Activated CD8-positive, alpha-beta memory T cell treated with anti-CD3 and anti-CD28 coated beads, Interleukin-2, amount 10 ng/mL, durations not matched to agents 7 days and 5 days (primary cell): ENCODE measurements at places on chromosomes 4 and X. TPM values are rescaled to one million over a fixed set of nuclear protein-coding genes. Genes with fewer than 3 reads are reported as not detected.

- no peak for DNase-seq
- H3K36me3 ChIP-seq: no peaks in the 10 kb centered on the region
- H3K4me1 ChIP-seq: peaks cover 6% of the 10 kb centered on the region
These were observed 169.4 kb downstream of the SLIT2 start for GRCh38 chr4:20420916-20421602.

The NPNT gene
- total RNA-seq: not detected

DNA sequence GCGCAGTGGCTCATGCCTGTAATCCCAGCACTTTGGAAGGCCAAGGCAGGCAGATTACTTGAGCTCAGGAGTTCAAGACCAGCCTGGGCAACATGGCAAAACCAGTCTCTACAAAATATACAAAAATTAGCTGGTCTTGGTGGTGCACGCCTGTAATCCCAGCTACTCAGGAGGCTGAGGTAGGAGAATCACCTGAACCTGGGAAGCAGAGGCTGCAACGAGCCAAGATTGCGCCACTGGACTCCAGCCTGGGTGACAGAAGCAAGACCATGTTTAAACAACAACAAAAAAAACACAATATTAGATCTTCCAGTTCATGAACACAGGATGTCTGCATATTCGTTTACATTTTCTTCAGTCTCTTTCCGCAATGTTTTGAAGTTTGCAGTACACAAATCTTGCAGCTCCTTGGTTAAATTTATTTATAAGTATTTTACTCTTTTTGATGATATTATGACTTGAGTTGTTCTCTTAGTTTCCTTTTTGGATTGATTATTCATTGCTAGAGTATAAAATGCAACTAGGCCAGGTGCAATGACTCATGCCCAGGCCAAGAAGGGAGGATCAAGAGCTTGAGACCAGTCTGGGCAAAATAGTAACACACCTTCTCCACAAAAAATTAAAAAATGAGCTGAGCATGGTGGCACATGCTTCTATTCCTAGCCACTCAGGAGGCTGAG, 30.4 kb upstream of the ABCG2 start:
- peaks cover 10% of the 10 kb centered on the region for H3K27me3 ChIP-seq
- H3K27ac ChIP-seq: no peak overlapping the region
- no peak overlapping the region for H3K4me3 ChIP-seq
- H3K36me3 ChIP-seq: no peaks in the 10 kb centered on the region
- no peak for DNase-seq

The HTR2C gene
- not detected for total RNA-seq

- no peak overlapping the region for H3K27ac ChIP-seq
- no peaks in the 10 kb centered on the region for H3K36me3 ChIP-seq
- no peak for DNase-seq
- no peak overlapping the region for H3K4me3 ChIP-seq
These were observed 49.6 kb downstream of the LHFPL1 start for GRCh38 chrX:112630187-112630586.

DNA sequence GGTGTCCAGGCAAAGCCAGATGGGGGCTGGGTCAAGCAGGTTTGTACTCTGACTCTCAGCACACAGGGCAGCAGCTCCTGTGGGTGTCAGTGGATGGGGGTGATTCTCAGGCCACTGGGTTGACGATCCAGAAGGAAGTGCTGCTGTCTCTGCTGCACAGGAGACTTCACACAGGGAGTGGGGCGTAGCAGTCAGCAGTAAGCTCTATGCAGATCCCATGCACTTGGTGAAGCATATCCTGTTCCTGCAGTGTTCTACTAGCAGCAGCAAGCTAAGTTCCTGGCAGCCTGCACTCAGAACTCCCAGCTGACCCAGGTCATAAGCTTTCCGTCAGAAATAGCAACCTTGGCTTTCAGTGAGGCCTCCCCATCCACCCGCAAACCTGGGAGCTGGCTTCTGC, 117.6 kb upstream of the NDST3 start:
- H3K27ac ChIP-seq: no peak overlapping the region
- no peaks in the 10 kb centered on the region for H3K4me1 ChIP-seq
- H3K4me3 ChIP-seq: no peak overlapping the region
- DNase-seq: no peak
- H3K27me3 ChIP-seq: no peaks in the 10 kb centered on the region

The KLB gene
- not detected for total RNA-seq

- peaks cover 11% of the 10 kb centered on the region for H3K27me3 ChIP-seq
- no peak overlapping the region for H3K4me3 ChIP-seq
- H3K4me1 ChIP-seq: no peaks in the 10 kb centered on the region
- no peak for DNase-seq
- no peak overlapping the region for H3K27ac ChIP-seq
These were observed 54.0 kb downstream of the ING2 start for GRCh38 chr4:183558873-183559272.

GRCh38 chrX:109952985-109953905, 49.7 kb upstream of the TMEM164 start:
- H3K36me3 ChIP-seq: no peaks in the 10 kb centered on the region
- no peak overlapping the region for H3K4me3 ChIP-seq
- no peak for DNase-seq
- H3K27ac ChIP-seq: no peak overlapping the region

The CFI gene
- total RNA-seq: not detected

DNA sequence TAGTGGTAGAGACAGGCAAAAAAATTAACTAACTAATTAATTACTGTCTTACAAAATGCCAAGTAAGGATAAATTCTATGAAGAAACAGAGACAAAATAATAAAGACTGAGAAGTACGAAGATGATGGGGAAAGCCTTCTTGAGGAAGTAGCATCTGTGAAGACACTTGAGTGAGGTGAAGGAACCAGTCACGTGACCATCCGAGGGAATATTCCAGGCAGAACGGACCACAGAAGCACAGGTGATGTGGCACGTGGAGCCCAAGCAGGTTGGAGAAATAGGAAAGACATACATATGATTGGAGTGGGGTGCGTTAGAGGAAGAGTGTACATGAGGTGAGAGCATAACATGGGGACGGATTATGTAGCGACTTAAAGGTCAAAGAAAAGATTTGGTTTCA, 30.5 kb upstream of the SPP1 start:
- no peak overlapping the region for H3K27ac ChIP-seq
- DNase-seq: no peak
- H3K36me3 ChIP-seq: no peaks in the 10 kb centered on the region
- H3K4me3 ChIP-seq: no peak overlapping the region
- H3K27me3 ChIP-seq: peaks cover 37% of the 10 kb centered on the region

DNA sequence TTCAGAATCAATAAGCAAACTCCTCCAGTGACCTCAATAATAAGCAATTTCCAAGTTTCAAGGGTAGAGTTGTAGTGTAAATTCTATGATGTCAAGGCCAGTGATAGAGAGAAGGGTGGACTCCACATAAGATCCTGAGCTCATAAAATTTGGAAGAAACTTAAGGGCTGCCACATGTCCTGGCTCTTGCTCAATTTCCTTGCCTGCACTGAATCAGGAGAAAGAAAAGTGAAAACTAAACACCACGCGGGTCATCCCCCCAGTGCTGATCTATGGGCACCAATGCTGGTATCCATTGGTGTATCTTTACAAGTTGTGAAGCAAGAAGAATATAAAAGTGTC, 392.0 kb upstream of the INTU start:
- no peaks in the 10 kb centered on the region for H3K36me3 ChIP-seq
- DNase-seq: no peak
- no peak overlapping the region for H3K27ac ChIP-seq
- H3K4me1 ChIP-seq: no peaks in the 10 kb centered on the region
- no peak overlapping the region for H3K4me3 ChIP-seq
- H3K27me3 ChIP-seq: no peaks in the 10 kb centered on the region

DNA sequence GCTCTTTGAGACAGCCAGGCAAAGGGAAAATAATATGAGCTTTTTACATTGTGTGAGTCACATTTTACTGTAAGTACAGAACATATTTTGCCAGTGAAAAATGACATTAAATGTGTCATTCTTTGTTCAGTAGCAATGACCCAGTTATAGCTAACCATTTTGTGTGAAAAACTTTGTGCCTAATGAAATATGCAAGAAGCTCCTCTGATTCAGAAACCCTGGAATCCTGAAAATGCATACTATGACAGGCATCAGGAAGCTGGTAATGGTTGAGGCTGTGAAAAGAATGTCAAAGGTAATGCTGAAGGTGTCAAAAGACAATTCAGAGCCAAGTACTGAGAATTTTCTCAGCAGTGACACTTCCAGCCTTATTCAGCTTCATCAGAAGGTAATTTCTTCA, 549.5 kb upstream of the SMIM31 start:
- H3K27ac ChIP-seq: no peak overlapping the region
- H3K4me3 ChIP-seq: no peak overlapping the region
- no peaks in the 10 kb centered on the region for H3K36me3 ChIP-seq
- H3K4me1 ChIP-seq: no peaks in the 10 kb centered on the region

The LDB2 gene
- not detected for total RNA-seq

GRCh38 chr4:146023334-146023967, 84.8 kb upstream of the ZNF827 start:
- no peak overlapping the region for H3K27ac ChIP-seq
- peaks cover 32% of the 10 kb centered on the region for H3K27me3 ChIP-seq
- DNase-seq: no peak
- H3K4me1 ChIP-seq: peaks cover 4% of the 10 kb centered on the region

DNA sequence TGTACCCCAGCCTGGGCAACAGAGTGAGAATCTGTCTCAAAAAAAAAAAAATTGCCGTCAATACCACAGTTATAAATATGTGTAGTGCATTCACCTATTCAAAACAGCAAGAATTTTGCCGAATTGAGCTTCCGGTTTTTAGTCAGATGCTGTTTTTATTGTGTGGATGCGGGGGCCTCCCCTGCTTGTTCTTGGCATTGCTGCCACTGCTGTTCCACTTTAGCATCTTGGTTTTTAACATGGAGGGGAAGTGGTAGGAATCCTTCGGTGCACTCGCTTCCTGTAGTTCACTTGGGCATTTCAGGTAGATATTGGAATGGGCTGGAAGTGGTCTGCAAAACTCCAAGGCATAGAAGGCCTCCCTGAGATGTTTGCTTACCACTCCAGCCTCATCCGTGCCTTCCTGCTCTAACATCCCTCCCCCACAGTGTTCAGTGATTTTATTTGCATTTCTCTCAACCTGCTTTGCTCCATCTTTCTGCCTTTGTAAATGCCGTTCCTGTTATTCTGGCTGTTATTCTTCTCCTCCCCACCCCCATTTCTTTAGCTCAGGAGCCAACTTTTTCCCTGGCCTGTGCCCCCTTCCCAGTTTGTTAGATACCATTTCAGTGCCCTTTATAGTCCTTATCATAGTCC, 25.5 kb downstream of the MOB1B start:
- peak overlapping the region; percentile 27 for H3K27ac ChIP-seq
- peak; percentile 51 for DNase-seq
- H3K4me3 ChIP-seq: no peak overlapping the region

- no peak for DNase-seq
- H3K4me3 ChIP-seq: no peak overlapping the region
- no peak overlapping the region for H3K27ac ChIP-seq
- H3K4me1 ChIP-seq: no peaks in the 10 kb centered on the region
- H3K27me3 ChIP-seq: no peaks in the 10 kb centered on the region
These were observed 369.5 kb upstream of the FAM241A start for GRCh38 chr4:111775556-111776297.

The AREG gene
- 0.53 TPM for total RNA-seq

- peaks cover 4% of the 10 kb centered on the region for H3K27me3 ChIP-seq
- no peak overlapping the region for H3K4me3 ChIP-seq
- H3K27ac ChIP-seq: no peak overlapping the region
- H3K4me1 ChIP-seq: no peaks in the 10 kb centered on the region
- H3K36me3 ChIP-seq: no peaks in the 10 kb centered on the region
These were observed 28.6 kb upstream of the UTP14A start for GRCh38 chrX:129877401-129877800.

The MSN gene
- 610 TPM for total RNA-seq

The FAM149A gene
- 1.2 TPM for total RNA-seq

The SHROOM2 gene
- total RNA-seq: not detected

The PGAM4 gene
- not detected for total RNA-seq

- no peak for DNase-seq
- H3K36me3 ChIP-seq: no peaks in the 10 kb centered on the region
- H3K27me3 ChIP-seq: no peaks in the 10 kb centered on the region
- H3K4me3 ChIP-seq: no peak overlapping the region
- H3K27ac ChIP-seq: no peak overlapping the region
- no peaks in the 10 kb centered on the region for H3K4me1 ChIP-seq
These were observed 149.8 kb upstream of the EOLA2 start for GRCh38 chrX:150088042-150088441.

DNA sequence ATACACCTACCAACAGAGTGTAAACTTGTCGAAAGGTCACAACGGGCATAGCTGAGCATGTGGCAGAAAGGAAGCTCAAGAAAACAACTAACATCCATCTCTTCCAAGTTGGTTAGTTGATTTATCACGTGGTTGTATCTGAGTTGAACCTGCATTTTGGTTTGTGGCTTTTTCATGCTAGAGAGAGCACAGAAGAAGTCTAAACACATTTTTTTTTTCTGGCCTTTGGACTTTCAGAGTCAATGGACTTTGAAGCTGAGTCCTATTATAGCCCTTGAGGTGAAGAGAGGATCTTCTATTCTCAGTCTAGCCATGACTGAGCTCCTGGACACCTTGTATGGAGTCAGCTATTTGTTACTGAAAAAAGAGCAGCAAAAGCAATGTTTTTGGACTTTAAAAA, 150.6 kb upstream of the TRPC5 start:
- no peaks in the 10 kb centered on the region for H3K36me3 ChIP-seq
- no peak for DNase-seq
- no peaks in the 10 kb centered on the region for H3K4me1 ChIP-seq
- no peak overlapping the region for H3K27ac ChIP-seq
- no peak overlapping the region for H3K4me3 ChIP-seq

DNA sequence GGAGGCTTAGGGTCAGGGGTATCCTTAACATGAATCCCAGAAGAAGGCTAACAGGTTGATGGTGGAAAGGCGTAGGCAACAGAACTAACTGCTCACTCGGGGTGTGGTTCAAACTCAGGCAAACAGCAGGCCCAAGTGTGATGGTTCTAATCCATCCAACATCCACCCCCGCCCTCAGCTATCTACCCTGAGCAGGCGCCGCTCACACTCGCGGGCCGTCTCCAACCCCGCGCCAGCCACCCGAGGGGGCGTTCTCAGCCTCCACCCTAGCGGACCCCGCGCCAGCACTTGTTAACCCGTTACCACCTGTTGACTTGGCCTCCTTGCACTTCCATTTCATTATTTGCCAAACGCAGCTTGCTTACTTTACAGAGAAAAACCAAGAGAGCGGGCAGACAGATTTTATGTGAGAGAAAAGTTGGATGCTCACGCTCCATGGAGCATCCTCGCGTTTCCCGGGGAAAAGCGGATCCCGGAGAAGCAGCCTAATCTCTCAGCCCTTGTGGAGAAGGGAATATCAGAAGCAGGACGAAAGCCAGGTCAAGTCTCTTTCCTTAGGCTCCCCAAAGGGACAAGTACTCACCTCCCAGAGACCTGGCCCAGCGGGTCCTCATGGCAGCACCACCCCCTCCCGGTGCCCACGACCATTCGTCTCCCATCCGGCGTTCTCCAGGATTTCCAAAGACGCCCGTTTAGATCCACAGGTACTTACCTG, 773 bp downstream of the SNCA start:
- H3K27me3 ChIP-seq: peaks cover 68% of the 10 kb centered on the region
- peaks cover 21% of the 10 kb centered on the region for H3K4me1 ChIP-seq
- DNase-seq: no peak
- H3K36me3 ChIP-seq: peaks cover 2% of the 10 kb centered on the region
- no peak overlapping the region for H3K27ac ChIP-seq

GRCh38 chr4:149029056-149029651, 586.9 kb upstream of the NR3C2 start:
- H3K27me3 ChIP-seq: peaks cover 5% of the 10 kb centered on the region
- no peak overlapping the region for H3K4me3 ChIP-seq
- H3K36me3 ChIP-seq: no peaks in the 10 kb centered on the region

GRCh38 chrX:70432936-70433847, 10.1 kb downstream of the GDPD2 start:
- peak overlapping the region; percentile 91 for H3K27ac ChIP-seq
- no peaks in the 10 kb centered on the region for H3K36me3 ChIP-seq
- H3K4me3 ChIP-seq: peak overlapping the region; percentile 88
- no peak for DNase-seq
- H3K4me1 ChIP-seq: peaks cover 30% of the 10 kb centered on the region
- H3K27me3 ChIP-seq: no peaks in the 10 kb centered on the region
